ENCODE measurements at places on chromosomes 6 and 20.

DNA sequence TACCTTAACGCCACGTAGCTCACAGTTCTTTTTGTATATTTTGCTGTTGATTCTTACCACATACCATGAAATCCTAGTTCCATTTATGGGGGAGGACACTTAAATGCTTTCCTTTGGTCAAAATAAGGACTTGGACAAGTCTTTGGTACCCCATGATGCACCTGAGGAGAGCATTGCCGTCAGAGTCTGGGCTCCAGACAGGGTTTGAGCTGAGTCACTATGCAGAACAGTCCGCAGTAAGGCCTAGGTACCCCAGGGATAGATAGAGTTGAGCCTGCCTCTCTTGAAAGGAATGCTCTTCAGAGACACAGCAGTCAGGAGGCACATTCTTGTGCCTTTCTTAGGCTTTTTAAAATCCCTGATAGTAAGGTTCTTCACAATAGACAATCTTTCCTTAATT, 6.0 kb downstream of the PARD6B start:
- no peak for DNase-seq

- DNase-seq = no peak
Measured at GRCh38 chr20:5067877-5068645, 51.7 kb downstream of the PCNA start.

DNA sequence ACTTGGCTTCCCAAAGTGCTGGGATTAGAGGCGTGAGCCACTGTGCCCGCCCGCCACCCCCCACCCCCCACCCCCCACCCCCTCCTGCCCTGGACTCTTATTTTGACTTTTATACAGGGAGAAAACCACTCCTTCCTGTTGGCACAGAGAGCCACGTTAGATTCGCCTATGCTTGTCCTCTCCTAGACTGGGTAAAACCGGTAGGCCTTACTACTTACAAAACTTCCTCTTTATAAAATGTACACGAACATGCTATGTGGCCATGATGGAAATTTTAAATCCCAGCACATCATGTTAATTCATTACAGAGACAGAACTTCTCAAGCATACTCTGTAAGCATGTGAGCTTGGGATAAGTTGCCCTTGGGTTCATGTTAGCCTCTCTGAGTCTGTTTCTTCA, 124.2 kb downstream of the SLC24A3 start:
- no peak for DNase-seq

GRCh38 chr6:124867121-124867520, 95.1 kb upstream of the RNF217 start:
- no peak for DNase-seq

GRCh38 chr6:123742626-123743025, 61.0 kb upstream of the NKAIN2 start:
- no peak for DNase-seq
